ENCODE measurements at places on chromosomes 11 and 22.

DNA sequence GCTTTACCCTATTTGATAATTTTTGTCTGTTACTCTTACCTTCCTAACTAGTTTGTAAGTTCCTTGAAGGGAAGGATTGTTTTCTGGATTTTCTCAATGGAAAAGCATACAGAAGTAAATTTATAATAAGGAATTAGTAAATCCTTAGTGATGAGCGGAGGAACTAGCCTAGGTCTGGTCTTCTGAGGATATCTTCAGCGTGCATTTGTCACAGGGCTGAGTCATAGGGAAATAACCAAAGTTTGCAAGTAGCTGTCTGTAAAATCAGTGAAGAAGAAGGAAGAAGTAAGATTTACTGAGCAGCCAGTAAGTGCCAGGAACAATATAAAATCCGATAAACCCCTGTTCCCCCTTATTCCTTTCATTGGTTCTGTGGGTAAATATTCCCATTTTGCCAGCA lies 162.7 kb upstream of the SORL1-AS1 start:
- DNase-seq = no peak

DNA sequence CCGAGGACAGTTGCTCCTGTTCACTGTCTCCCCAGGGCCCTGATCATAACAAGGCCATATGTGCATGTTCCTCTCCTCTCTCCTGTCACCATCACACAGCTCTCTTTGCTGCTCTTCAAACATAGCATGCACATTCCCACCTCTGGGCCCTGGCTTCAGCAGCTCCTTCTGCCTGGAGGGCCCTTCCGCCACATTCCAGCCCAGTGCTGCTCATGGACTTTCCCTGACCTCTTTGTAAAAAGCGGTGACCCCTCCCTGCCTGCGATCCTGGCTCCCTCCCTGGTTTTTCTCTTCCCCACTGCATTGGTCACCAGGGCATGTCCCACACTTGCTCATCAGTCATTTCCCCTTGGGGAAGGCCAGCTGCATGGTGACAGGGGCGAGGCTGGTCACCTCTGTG lies 98.2 kb downstream of the MYO18B start:
- no peak for DNase-seq

GRCh38 chr11:64035576-64035975 lies at the start of gene FLRT1:
Gene FLRT1, plus strand, starts transcription at chr11:64035931. Its CDS starts 80,337 bp downstream, at chr11:64116268.
- no peak for DNase-seq

DNA sequence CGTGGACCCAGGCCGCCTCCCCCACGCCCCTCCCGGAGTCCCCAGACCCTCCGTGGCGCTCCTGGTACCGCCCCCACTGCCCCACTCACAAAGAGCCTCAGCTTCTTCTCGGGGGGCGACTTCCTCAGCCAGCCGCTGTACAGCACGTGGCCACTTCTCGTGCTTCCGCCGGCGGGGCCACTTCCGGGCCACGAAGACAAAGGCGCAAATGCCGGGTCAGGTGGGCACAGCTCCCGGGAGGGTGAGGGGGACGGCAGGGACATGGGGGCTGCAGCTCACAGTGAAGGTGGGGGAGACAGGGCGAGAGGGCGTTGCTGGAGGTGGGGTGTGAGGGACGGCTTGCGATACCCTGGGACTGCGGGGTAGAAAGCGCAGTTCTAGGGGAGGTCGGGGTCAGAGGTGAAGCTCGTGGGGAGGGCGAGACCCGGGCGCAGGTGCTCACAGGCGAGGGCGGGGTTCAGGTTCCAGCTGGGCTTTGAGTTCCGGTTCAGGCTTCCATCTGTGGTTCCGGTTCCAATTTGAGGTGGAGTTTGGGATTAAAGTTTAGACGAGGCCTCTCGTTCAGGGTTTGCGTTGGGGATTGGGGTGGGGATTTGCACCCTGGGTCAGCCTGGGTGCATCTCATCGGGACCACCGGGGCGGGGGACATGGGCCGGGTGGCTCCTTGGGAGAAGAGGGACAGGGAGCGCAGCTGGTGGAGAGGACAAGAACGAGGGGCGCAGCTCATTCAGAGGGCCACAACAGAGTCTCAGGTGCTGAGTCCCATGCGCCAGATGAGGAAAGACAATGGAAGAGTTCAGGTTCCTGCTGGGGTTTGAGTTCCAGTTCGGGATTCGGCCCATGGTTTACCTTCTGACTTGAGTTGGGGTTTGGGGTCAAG lies at the start of gene GAB4:
Gene GAB4 (minus strand): TSS at position 371 of the 880 bp plus-strand sequence. CDS start 108 bp downstream, at position 263.
- no peak for DNase-seq

DNA sequence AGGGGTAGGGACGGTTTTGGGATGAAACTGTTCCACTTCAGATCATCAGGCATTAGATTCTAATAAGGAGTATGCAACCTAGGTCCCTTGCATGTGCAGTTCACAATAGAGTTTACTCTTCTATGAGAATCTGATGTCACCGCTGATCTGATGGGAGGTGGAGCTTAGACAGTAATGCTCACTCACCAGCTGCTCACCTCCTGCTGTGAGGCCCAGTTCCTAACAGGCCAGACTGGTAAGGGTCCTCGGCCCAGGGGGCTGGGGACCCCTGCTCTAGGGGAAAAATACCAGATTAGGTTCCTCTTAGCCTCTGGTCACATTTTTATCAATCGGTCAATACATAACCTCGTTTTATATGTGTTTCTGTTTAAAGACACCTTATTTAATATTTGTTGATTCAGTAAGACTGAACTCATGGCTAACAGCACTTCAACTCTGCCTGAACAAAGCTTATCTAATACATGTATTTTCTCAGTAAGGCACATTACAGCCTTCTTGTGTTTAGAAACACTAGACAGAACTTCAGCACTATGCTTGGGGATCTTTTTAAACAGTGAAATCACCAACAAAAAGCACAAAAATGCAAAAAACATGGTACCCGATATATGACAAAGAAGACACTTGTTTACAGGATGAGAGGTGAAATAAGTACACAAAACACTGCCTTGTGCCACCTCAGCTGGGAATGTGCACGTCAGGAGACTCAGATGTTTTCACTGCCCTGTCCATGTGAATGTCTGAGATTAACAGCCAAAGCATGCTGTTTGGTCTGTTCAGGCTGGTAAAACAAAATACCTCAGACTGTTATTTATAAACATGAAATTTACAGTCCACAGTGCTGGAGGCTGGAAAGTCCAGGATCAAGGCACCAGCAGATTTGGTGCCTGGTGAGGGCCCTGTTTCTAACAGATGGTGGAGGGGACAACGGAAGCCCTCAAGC lies 107.5 kb downstream of the USP35 start:
- DNase-seq = no peak

DNA sequence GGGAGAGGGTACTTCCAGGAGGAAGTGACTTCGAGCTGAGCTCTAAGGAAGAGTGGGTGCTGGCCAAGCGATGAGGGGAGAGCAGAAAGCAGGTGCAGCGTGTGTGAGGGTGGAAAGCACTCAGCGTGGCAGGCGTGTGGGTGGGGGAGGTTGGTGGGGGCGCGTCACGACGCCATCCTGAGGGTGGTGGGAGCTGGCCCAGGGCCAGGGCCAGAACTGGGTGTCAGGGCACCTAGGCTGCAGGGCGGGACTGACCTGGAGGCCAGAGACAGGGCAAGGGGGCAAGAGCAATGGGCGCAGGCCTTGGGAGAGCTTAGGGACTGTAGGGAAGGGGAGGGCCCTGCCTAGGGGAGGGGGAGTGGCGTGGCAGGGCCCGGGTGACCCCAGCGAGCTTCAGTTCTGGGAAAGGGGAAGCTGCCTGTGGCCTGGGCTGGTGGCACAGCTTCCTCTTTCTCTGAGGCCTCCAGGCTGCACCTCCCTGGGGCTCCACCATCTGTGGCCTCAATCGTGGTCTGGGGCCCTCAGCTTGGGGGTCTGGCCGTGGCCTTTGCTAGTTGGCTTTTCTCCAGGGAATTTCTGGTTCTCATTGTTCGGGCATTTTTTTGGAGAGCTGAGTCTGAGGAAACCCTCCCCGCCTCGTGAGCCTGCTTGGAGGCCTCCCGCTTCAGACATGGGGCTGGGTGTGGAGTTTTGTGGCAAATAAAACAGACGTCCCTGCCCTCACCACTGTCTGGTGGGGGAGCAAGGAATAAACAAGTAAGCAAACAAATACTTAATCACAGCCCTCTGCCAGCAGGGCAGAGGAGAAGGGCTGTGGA lies 8.9 kb downstream of the RELT start:
- no peak for DNase-seq

DNA sequence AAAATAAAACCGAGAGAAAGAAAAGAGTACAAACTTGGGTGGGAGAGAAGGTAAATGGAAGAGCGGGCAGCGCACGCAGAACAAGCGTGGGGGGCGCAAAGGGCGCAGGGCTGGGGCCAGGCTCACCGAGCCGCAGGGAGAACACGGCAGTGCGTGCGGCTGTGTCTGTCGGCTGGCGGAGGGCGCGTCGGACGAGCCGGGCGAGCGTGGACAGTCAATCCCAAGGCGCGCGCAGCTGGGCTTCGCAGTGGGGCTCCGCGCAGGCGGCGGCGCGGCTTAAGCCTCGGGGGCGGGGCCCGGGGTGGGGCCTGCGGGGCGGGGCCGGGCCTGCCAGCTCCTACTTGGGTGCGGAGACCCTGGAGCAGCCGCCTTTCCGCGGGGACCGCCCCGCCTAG lies at the start of gene UCP2:
Gene UCP2 (minus strand): TSS at position 249 of the 395 bp plus-strand sequence. CDS start 4,465 bp downstream, outside the sequence.
- DNase-seq = no peak
